Subcutaneous adipose tissue (tissue), 4 donors: ENCODE measurements at places on chromosomes 3 and 15. TPM values are rescaled to one million over a fixed set of nuclear protein-coding genes. Genes with fewer than 3 reads are reported as not detected.

The SNRPA1 gene
- 41.1 TPM for total RNA-seq

The LAMB2 gene
- total RNA-seq, result 444 TPM

The COL6A6 gene
- 1.7 TPM for total RNA-seq

The ASB14 gene
- not detected for total RNA-seq
